ENCODE measurements at places on chromosomes 7 and 10. TPM values are rescaled to one million over a fixed set of nuclear protein-coding genes. Genes with fewer than 3 reads are reported as not detected.

GRCh38 chr10:90007226-90007625 is 305.8 kb downstream of the KIF20B start:
- no peak for DNase-seq

DNA sequence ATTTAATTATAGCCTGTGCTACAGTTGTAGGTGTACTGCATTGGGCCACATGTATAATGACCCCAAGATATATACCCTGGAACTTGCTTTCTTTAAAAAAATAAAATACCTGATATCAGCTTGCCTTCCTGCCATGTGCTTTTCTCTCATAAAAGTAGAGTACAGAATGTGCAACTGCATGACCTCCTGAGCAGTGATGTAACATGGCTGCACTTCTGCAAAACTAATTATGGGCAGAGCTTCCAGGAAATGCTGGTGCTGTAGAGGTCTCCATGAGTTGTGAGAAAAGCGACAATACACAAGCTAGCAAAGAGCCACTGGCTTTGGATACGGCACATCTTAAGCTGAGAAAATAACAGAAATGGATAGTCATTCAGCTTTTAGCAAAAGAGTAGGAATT is 6.5 kb upstream of the ERLIN1 start:
- DNase-seq = no peak

Gene SDHAF3
- total RNA-seq = 2.2 TPM

DNA sequence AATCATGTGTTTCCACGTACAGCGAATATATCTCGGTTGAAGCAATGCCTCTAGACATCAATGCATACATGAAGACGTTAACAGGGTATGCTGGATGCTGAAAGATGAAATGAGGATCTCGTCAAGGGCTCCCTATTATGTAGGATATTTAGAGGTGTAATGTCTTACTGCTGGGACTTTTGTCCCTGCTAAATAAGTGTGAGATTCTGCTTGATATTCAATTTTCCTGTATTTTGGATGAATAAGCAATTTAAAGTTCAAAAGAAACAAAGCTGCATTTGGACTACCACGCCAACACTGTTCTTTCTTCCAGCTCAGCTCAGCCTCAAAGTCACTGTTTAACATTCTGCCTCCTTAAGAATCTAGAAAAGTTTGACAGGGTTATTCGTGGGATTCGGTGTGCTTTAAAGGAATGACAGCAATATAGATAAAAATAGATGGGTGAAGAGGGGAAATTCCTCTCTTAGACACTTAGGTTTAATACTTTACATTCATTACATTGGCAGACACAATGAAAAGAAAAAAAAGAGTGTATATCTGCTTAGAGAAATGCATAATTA is 110.1 kb upstream of the RHEB start:
- DNase-seq = no peak

GRCh38 chr10:114305521-114305925 is 66.5 kb downstream of the VWA2 start:
- no peak for DNase-seq

Gene RHOBTB1
- 31.3 TPM for total RNA-seq

Gene SPDYE16
- not detected for total RNA-seq

DNA sequence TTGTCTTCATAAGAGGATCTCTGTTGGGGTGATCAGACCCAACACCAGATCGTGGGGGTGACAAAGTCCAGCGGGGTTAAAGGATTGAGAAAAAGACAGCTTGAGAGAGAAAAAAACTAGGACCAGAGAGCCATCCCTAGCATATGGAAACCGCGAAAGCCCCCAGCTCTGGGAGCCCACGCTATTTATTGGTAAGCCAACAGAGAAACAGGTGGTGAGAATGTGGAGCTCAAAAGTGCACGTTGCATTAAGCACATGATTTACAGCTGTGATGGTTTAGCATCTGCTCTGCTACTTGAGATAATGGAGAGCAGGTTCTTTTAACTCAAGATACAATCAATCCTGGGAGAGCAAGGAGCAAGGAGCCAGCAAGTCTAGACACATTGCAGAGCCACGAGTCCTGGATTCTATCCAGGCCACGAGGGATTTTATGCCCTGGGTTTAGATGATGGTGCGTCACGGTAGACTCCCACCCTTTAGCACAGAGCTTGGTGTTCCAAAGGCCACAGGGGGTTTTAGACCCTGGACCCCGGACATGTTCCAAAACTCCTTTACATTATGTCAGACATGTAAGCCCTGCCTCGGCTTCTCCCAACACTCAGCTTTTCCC is 755.2 kb upstream of the SORCS1 start:
- no peak for DNase-seq

- no peak for DNase-seq
Measured at GRCh38 chr7:95404316-95404865, 8.2 kb upstream of the PON3 start.

Gene TIMM23B
- 9.4 TPM for total RNA-seq

Gene POLR2J2
- 2.4 TPM for total RNA-seq

GRCh38 chr7:35263396-35263795 is 9.5 kb upstream of the TBX20 start:
- no peak for DNase-seq

GRCh38 chr10:14740684-14741247 is 33.9 kb downstream of the FAM107B start:
- DNase-seq = no peak

- no peak for DNase-seq
Measured at GRCh38 chr7:92613214-92613613, 23.0 kb upstream of the FAM133B start.

DNA sequence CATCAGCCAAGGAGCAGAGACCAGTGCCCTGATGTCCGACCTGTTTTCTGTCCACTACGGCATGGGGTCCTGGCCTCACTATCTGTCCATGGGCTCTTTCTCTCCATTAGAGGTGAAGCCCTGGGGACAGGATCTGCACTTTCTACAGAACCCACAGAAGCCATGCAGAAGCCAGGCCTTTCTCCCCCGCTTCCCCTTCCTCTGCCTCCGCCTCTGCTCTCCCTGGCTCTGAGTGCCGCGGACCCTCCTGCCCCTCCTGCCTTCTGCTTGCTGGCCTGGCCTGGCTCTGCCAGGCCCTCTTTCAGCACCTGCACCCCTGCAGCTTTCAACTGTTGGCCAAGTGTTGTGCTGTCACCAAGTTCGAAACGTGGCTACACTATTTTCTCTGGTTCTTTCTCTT is 439.8 kb upstream of the ZMIZ1 start:
- no peak for DNase-seq

Gene MAT1A
- not detected for total RNA-seq

- DNase-seq = no peak
Measured at GRCh38 chr10:91796331-91797047, 1.7 kb upstream of the TNKS2 start.

DNA sequence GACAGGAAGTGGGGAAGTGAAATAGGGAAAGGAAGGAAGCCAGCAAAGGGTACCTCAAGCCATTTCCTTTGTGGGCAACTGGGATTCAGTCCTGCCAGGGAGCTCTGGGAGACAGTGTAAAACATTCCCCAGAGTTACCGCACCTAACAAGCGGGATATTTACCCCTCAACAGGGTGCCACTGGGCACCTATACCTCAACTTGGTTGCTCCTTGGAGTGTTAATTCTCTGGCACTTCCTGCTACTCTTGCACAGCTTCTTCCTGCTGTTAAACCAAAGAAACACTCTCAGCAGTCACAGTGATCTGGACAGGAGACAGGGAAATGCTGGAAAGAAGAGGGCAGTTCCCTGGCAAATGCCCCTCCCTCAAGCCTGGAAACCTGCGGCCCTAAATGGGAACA is 151.3 kb downstream of the REEP3 start:
- peak; percentile 5 for DNase-seq

- DNase-seq = no peak
Measured at GRCh38 chr7:1748076-1748838, 78.2 kb downstream of the ELFN1 start.

GRCh38 chr10:122532601-122533296 is 27.8 kb upstream of the DMBT1 start:
- DNase-seq = no peak

Gene INA
- total RNA-seq = 0.13 TPM

DNA sequence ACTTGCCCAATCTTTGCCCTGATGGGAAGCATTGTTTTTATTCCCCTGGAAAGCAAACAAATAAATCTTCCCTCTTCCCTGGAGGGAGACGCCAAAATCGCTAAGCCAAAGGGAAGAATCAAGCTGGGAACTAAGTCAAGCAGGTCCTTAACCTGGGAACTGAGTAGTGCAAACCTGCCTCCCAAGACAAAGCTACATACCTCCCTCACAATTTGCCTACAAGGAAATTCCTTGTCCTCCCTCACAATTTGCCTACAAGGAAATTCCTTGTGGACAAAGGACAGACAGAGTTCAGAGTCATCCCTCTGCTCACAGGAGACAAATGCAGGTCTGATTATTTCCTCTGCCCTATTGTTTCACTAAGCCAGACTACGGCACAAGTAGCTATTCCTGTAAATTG is 50.5 kb downstream of the SPOCK2 start:
- no peak for DNase-seq

DNA sequence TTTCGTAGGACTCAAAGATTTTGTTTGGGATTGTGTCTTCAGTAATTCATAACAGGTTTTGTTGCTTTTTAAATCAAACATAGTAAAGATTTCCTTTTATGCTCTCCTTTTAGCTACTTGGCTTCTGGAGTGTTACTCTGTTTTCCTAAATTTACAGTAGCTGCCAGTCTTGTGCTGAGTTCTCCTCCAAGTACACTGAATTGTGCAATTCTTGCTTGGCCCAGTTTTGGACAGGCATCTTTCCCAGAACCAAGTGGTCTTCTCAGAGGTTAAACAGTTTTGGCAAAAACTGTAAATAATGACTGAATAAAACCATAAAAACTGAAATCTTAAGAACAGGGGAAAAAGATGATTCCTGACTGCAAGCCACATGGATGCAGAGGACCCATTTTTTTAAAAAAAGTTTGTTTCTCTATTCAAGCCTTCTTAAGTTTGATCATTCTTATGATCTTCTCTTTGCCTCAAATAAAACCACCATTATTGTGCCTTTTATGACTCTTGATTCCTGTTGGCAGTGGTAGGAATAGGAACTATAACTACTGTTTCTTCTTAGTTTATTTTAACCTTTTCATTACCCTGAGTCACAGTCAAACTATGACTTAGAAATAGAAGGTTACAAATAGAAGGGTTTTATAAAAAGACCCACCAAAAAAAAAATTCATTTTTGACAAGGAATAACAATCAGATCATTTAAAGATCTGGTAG is 88.0 kb downstream of the MDFIC start:
- no peak for DNase-seq

Gene ADAMTS14
- total RNA-seq = not detected

DNA sequence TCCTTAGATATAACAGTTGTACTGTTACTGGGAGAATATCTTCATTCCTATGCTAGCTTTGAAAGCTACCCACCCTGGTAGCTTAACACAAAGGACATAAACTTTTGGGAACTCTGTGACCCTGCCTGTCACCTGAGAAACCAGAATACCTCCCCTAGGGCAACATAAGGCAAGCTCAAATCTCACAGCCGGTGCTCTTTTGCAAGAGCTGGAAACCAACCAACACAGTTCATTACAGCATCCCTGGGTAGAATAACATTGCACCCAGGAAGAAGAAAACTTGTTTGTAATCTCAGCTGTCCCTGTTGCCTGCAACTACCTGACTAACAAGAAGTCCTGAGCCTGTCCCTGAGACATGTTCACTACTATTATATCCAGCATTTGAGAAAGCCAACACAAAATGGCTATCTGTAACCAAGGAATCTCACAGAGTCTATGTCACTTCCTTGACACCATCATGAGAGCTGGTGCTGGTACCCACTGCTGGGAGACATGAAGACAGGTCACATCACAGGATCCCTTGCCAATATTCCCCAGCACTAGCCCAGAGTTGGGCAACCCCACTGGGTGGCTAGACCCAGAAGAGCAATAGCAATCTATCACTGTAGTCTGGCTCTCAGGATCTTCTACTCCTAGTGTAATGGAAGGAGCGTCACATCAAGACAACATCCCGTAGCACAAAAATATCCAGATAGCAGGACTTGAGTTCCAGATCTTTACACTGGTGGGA is 31.3 kb downstream of the AKR1C3 start:
- DNase-seq = no peak

DNA sequence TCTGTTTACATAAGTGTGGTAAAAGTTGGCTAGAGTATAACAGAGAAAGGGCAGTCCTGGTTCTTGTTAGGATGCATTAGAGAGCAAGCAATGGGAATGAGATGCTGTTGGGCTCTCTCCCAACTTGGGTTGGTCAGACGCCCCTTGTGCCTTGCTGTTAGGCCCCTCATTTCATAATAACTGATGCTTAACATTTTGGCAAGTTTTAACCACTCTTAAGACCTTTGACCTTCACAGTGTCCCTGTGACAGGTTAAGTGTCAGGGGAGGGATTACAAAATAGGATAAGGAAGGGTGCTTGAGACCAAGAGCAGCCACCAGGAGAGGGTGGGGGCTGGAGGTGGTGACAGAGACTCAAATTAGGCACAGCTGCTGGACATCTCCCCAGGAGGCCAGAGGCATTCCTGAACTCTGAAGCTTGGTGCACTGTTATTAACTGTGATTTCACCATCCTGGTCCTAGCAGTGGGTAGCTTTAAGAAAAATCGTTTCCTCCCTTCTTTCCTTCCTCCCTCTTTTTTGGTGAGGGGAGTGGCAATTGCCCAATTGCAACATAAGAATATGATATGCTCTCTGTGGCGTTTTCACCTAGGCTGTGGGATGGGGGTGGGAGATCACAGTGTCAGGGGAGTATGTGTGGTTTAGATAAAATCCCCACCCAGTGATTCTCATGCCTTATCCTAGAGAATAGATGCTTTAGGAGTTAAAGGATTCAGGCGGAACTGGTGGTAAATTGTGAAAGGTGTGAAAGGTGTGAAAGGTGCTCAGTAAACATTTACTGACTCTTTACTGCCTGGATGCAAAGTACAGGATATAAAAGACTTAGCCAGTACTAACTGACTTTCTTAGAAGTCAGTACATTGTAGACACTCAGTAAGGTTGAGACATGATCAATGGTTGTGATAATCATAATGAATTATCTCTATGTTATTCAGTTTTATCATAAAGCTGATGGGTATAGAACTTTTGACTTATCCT is 270.5 kb downstream of the BICC1 start:
- no peak for DNase-seq

- DNase-seq = peak; percentile 35
Measured at GRCh38 chr7:131110297-131111080, 217.2 kb upstream of the MKLN1 start.

DNA sequence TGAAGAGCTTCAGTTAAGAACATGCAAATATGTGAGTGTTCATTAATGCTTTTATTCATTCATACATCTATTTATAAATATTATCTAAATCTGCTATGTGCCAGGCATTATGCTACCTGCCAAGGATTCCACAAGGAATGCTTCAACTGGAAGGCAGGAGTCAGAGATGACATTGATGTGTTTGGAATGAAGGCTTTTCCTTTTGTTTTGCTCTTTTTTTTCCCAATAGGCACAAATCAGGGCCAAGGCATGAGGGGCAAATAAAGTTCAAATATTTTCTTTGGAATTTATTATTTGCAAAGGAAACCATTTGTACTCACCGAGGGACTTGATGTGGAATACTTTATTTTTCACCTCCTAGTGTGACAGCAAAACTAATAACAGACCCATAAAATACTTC is 530.3 kb downstream of the ARL4A start:
- DNase-seq = no peak
